ENCODE measurements at places on chromosomes 2 and 18.

DNA sequence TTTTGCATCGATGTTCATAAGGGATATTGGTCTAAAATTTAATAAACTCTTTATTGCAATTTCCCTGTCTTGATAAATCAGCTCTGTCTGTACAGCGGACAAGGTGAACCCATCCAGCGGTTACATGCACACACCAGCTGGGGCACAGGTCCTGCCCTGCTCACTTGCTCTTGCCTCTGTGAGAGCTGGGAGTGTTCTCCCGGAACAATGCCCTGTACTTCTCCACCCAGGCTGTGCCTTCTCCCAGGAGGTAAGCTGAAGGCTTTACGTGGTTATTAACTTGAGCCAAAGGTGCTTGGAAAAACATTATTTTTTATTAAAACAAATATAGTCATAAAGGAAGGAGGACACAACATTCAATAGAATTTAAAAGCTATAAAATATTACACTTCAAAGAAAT, 117.6 kb downstream of the ALPK2 start:
- no peak for DNase-seq

GRCh38 chr2:71705171-71705960, 252.0 kb downstream of the DYSF start:
- DNase-seq: no peak

- no peak for DNase-seq
Measured at GRCh38 chr2:62147610-62148301, 48.2 kb upstream of the B3GNT2 start.

DNA sequence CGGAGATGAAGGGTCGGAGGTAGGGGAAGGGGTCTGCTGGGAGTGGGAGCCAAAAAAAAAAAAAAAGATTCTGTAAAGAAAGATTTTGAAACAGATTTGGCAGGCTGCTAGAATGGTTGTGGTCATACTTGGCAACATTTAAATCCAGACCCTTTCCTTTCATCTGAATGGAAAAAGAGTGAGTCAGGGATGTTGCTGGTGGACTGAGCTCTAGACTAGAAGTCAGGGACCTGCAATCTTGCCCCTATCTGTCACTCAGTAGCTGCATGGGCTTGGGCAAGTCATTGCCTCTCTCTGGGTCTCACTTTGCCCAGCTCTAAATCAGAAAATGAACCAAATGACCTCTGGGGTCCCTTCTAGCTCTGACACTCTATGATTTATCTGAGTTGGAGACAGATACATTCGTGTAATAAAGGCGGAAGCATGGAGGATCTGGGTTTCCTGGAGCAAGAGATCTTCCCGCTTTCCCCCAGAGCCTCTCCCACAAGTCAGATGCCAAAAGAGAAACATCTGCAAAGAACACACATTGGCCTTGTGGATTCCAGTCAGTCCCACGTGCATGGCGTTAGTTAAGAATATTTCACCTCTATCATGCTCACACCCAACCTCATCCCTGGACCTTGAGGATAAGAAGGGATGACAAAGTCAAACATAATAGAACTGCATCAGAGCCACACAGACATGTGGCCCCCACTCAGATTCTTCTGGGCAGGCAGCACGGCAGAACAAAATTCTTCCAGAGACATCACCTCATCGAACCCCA, 58.5 kb downstream of the ADD2 start:
- DNase-seq: no peak

GRCh38 chr18:8397034-8397433, 212.2 kb upstream of the RAB12 start:
- no peak for DNase-seq

DNA sequence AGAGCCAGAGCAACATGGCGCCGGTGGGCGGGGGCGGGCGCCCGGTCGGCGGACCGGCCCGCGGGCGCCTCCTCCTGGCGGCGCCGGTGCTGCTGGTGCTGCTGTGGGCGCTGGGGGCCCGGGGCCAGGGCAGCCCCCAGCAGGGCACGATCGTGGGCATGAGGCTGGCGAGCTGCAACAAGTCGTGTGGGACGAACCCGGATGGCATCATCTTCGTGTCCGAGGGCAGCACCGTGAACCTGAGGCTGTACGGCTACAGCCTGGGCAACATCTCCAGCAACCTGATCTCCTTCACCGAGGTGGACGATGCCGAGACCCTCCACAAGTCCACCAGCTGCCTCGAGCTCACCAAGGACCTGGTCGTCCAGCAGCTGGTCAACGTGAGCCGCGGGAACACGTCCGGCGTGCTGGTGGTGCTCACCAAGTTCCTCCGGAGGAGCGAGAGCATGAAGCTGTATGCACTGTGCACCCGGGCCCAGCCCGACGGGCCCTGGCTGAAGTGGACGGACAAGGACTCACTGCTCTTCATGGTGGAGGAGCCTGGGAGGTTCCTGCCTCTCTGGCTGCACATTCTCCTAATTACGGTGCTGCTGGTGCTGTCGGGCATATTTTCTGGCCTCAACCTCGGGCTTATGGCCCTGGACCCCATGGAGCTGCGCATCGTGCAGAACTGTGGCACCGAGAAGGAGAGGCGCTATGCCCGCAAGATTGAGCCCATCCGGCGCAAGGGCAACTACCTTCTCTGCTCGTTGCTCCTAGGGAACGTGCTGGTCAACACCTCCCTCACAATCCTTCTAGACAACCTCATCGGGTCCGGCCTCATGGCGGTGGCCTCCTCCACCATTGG, 507 bp downstream of the CNNM4 start:
- DNase-seq: no peak

DNA sequence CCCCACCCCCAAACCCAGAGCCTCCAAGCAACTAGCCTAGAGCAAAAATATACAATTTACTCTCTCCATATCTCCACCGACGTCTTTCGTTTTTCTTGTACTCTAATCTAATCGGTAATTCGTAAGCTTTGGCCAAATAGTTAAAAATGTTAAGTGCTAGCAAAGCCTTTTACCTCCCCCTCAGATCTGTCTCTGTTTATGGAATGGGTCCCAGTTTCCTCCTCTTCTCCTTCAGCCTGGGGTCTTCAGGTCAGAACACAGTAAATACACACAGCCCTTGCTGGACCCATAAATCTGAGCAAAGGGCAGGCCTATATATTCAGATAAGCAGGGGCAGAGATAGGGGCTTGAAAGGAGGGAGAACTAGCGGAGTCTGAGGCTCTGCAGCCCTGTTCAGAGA, 267.4 kb downstream of the MEIS1 start:
- DNase-seq: no peak

DNA sequence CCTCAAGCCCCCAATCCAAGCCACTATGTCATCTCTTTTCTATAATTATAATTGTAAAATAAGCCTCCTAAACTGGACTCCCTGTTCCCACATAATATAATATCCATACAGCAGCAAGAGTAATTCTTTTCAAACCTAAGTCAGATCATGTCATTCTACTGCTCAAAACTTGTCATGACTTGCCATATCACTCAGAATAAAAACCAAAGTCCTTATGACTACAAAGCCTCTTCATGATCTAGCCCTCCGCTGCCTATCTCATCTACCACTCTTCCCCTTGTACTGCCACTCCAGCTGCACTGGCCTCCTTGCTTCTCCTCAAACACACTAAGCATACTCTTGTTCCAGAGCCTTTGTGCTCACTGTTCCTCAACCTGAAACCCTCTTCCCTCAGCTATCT, 69.9 kb downstream of the MEMO1 start:
- DNase-seq: no peak

DNA sequence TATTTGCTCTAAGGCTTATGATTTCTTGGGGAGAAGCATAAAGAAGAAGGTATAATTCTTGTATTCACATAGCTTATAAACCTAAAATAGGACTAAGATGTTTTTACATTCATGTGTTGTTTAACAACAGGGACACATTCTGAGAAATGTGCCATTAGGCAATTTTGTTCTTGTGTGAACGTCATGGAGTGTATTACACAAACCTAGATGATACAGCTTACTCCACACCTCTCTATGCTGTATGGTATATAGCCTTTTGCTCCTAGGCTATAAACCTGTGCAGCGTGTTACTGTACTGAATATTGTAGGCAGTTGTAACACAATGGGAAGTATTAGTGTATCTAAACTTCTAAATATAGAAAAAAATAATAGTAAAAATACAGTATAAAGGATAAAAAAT, 92.1 kb downstream of the PHLPP1 start:
- no peak for DNase-seq

DNA sequence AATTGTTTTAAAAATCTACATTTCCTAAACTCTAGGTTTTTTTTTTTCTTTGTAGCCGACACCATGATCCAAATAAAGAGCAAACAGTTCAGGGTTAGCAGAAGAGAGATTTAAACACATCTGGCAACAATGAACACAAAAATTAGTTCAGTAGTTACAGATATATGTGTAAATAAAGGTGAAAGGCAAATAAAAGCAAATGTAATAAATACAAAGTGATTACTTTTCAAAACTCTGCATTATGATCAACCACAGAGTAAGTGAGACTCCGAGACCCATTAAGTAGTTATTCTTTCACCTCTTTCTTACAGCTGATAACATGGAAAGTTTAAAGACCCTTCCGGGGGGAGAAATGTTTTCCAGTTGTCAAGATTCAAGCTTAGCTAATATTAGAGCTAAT, 716 bp downstream of the CALCRL start:
- DNase-seq: no peak

DNA sequence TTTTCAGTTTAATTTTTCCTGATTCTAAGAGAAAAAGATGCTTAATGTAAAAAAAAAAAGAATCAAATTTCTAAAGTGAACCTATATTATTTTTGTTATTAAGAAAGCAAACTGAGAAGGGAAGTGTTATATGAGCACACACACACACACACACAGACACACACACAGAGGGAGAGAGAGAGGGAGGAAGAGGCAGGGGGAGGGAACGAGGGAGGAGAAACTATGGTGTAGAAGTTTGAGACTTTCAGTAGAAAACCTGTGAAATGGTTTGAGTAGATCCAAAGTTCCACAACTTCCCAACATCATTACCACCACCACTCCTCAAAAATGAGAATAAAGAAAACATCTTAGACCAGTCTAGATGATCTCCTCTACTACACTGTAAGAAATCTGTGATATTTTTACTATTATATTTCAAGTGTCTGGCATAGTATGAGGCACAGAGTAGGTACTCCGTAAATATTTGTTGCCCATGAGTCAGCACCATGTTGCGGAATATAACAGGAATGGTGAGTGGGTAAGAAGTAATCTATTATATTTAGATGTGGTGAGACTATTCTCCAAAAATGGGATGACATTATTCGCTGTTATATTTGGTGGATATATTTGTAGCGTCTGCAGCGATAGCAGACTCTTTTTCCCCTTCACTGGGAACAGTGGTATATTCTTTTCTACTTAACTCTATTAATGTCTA, 149.4 kb upstream of the DNMT3A start:
- DNase-seq: no peak

DNA sequence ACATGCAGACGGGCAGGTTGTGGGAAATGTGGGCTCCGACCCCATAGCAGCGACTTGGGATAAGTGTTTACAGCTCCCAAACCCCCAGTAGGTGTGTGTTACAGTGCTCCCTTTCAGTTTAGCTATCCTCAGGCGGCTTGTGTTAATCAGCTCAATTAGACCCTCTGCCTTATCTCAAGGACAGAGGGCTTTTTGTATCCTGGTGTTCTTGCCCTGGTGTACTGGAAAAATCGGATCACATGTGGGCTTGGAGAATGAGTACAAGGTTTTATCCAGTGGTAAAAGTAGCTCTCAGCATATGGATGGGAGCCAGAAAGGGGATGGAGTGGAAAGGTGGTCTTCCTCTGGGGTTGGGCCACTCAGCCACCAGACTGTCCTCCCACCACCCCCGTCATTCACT, 264.7 kb upstream of the SYT4 start:
- DNase-seq: no peak

GRCh38 chr2:12587729-12588522, 128.8 kb upstream of the TRIB2 start:
- DNase-seq: no peak

- DNase-seq: no peak
Measured at GRCh38 chr2:231387904-231388724, 7.4 kb upstream of the B3GNT7 start.

DNA sequence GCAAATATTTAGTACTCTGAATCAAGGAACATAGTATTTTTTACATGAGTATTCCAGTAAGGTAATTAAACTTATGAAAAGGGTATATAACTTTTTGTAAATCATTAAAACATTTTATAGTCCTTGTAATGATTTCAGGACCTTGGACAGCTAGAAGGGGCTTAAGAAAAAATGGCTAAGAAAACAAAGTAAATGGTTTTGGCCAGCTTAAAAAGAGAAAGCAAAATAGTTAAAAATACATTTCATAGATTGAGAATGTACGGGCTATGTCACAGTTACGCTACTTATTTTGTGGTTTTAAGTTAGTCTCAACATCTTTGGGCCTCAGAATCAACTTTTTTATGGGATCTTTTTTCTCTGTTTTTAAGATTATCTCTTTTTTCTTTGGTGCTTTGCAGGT, 26.7 kb downstream of the POLI start:
- no peak for DNase-seq

- no peak for DNase-seq
Measured at GRCh38 chr2:136221026-136221425, 103.1 kb upstream of the CXCR4 start.

- no peak for DNase-seq
Measured at GRCh38 chr2:127377262-127377661, 10.5 kb downstream of the MAP3K2 start.

GRCh38 chr18:7605705-7606104, 38.6 kb downstream of the PTPRM start:
- no peak for DNase-seq

- no peak for DNase-seq
Measured at GRCh38 chr2:186968277-186968676, 119.3 kb upstream of the ZSWIM2 start.

DNA sequence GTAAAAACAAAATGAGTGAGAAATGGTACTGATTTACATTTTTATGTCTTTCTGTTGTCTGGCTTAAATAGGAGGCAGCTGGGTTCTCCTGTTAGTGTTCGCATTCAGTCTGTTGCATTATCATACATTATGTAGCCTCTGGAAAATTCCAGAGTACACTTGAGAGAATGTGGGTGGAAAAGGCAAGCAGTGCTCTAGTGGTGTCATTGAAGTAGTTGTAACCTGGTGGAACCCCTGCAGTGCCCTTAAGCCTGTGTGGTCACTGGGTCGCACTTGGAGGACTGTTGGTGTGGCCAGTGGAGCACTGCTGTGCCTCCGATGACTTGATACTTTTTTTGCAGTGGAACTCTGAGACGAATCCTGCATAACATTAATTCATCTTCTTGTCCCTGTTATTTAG, 52.4 kb downstream of the USP14 start:
- no peak for DNase-seq

GRCh38 chr2:201809633-201810032, 3.3 kb downstream of the CDK15 start:
- DNase-seq: no peak

- DNase-seq: no peak
Measured at GRCh38 chr18:31065036-31065773, 22.7 kb upstream of the DSC3 start.
